ENCODE measurements at places on chromosomes 3 and 15. TPM values are rescaled to one million over a fixed set of nuclear protein-coding genes. Genes with fewer than 3 reads are reported as not detected.

GRCh38 chr3:65901226-65901625, 137.5 kb downstream of the MAGI1 start:
- DNase-seq = no peak

DNA sequence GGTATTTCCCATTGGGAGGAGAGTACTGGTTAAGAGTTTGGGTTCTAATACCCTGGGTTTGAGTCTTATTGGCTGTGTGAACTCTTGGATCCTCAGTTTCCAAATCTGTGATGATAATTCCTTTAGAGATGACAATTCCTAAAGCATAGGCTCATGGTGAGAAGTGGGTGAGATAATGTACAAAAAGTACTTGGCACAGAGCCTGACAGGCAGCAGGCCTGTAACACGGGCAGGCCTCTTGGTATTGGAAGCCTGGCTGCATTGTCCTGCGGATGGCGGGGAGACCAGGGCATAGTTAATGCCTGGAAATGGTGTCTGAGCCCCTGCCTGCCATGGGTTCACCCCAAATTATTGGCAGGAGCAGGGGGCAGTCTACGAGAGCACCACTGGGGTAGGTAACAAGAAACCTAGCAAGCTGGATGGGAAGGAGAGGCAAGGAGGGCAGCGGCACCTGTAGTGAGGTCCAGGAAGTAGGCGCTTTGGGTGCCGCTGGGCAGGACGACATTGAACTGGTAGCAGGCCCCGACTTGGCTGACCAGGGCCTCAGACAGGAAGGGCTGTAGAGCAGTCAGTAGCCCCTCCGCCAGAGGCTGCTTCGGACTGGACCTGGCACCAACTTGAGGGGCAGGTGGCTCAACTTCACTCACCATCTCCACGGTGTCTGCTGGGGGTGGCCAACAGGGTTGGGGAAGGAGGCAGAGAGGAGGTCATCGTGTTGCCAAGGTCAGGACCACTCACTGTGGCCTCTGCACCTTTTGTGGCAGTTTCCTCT, 7.7 kb downstream of the STOML1 start:
- DNase-seq = no peak

DNA sequence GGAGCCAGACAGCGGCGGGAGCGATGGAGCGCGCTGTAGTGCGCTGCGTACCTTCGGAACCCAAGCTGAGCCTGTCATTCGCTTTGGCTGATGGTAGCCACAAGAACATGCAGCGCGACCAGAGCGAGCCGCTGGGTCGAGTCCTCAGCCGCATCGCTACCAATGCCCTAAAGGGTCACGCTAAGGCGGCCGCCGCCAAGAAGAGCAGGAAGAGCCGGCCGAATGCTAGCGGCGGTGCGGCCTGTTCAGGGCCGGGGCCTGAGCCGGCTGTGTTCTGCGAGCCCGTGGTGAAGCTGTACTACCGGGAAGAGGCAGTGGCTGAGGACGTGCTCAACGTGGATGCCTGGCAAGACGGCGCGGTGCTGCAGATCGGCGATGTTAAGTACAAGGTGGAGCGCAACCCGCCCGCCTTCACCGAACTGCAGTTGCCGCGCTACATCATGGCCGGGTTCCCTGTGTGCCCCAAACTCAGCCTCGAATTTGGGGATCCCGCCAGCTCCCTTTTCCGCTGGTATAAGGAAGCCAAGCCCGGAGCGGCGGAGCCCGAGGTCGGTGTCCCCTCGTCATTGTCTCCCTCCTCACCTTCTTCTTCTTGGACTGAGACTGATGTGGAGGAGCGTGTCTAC, 498 bp downstream of the PDE12 start:
- no peak for DNase-seq

Gene GPR62
- not detected for polyA plus RNA-seq

DNA sequence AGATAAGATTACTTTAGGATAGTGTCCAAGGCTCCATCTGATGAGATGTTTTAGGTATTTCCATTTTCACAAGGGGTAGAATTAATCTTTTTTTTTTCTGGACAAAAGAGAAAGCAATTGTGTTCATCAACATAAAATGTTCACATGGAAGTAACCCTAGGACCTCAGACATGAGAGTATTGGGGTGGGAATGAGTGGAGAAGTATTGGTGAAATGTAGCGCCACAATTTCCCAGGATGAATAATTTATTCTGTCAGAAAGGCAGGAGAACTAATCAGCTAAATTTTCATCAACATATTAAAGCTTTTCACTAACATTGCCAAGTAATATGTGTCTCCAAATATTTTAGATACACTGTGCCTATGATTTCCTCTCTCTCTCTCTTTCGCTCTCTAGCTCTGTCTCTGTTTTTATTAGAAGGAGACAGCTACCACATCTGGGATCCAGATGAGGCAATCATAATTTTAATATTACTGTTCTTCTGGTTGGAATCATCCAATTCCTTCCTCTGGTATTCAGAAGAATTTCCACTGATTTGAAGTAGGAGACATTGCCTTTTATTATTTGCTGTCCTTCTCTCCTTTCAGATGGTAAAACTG, 21.6 kb upstream of the ZNF280D start:
- DNase-seq = no peak

- no peak for DNase-seq
Measured at GRCh38 chr3:132443421-132443820, 26.1 kb downstream of the DNAJC13 start.

Gene FAM3D
- not detected for polyA plus RNA-seq

DNA sequence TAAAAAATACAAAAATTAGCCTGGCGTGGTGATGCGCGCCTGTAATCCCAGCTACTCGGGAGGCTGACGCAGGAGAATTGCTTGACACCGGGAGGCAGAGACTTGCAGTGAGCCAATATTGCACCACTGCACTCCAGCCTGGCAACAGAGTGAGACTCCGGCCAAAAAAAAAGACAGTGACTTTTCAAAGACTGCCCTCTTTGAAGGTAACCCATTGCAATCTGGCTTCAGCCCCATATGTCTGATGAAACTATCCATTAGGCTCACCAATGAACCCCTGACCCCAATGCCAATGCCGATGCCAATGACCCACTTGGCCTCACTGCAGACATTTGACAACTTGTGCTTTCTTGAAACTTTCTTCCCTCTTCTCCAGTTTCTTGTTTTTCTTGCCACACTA, 54.3 kb downstream of the NCEH1 start:
- DNase-seq = no peak

- no peak for DNase-seq
Measured at GRCh38 chr15:75153087-75153486, 48.6 kb upstream of the C15orf39 start.

Gene GHSR
- not detected for polyA plus RNA-seq

Gene PTX3
- polyA plus RNA-seq = 235 TPM

DNA sequence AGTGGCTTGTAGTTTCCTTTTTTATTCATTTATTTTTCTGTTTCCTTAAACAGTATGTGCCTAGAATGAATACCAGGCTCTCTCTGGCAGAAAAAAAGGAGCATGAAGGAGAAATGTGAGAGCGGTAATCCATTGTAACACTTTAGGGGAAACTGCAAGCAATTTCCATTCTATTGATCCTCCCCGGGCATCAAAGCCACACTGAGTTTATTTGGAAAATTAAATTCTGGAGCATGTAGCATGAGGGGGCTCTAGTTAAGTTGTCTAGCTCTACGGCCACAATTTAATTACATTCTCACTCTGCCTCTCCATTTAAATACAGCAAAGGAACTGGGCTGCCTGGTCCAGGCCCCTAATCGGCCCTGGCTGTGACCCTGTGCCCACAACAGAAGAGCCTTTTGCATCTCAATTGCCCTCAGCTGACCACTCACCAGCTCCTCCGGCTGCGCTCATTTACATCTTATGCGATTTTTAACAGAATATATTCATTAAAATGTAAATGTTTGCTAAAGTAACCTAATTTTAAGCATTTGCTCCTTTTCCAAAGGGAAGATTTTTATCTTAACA, 72.9 kb downstream of the MEGF11 start:
- no peak for DNase-seq

Gene HRG
- not detected for polyA plus RNA-seq

Gene GPR171
- not detected for polyA plus RNA-seq

DNA sequence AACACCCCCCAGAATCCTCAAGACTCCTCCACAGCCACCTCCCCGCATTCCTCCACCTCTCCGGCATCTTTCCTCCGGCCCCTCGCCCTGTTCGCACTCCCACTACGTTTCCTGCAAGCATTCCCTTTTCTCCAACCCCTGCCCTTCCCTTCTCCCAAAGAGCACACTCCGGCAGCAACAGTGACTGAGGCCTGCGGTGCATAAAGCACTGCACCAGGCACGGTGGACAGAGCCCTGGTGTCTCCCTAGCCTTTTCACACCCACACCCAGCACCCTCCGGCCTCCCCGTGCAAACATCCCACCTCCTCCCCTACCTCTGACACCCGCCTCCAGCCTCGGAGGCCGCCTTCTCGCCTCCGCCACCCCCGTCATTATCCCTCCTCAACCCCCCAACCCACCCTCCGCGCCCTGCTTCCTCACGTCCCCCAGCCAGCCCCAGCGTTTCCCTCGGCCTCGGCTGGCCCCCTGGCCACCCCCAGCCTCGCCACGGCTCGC, 577 bp downstream of the ZNF148 start:
- DNase-seq = no peak

Gene CPLX3
- not detected for polyA plus RNA-seq

- no peak for DNase-seq
Measured at GRCh38 chr3:25354071-25354470, 74.0 kb upstream of the RARB start.

Gene EXD1
- not detected for polyA plus RNA-seq

Gene LRRC2
- 4.2 TPM for polyA plus RNA-seq

Measured in AG04450 (cell line).